ENCODE measurements at places on chromosomes 2 and 18. TPM values are rescaled to one million over a fixed set of nuclear protein-coding genes. Genes with fewer than 3 reads are reported as not detected.

Gene CMPK2
- total RNA-seq: 3.9 TPM

Gene CCL20
- total RNA-seq: not detected

Gene UGT1A10
- not detected for total RNA-seq

Gene CWC22
- 16.0 TPM for total RNA-seq

Gene ERLEC1
- 47.9 TPM for total RNA-seq

Gene CCDC68
- total RNA-seq: 3.1 TPM

Gene DLGAP1
- 3.4 TPM for total RNA-seq

Gene PROKR1
- total RNA-seq: not detected

Gene IKZF2
- total RNA-seq: 8.1 TPM

Gene TUBB6
- 216 TPM for total RNA-seq

Gene RASGRP3
- 77.4 TPM for total RNA-seq

Gene TYW5
- 3.0 TPM for total RNA-seq
